Stimulated activated CD4-positive, alpha-beta T cell treated with anti-CD3 and anti-CD28 coated beads, Interleukin-1b, Interleukin-23, amount 100 ng/mL, for 4 hours (primary cell): ENCODE measurements at places on chromosomes 11 and 22.

DNA sequence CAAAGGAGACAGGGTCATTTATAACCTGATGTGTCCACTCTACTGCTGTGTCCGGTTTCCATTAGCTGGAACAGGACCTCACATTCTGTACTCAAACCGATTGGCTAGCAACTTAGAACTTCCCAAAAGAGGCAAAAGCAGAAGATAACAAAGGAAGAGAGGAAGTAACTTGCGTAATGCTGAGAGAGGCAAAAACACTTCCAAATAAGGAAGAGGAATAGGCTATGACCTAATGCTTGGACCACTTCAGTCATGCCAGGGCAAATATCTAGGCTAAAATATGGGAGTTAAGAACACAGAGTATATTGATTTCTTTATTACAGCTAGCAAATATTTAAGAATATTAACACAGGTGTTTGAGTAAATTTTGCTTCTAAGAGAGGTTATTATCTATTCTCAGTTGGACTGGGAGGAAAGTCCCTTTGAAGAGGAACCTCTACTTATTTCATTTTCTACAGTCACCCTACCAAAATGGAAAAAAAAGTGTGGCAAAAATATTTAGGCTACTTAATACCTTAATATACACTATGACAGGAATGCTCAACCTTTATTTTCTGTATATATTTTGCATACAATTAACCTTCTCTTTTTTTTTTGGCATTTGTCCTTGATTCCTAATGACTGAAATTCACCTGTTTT, 499.8 kb upstream of the CHORDC1 start:
- no peak for DNase-seq

GRCh38 chr22:17734187-17734586, 40.1 kb downstream of the BID start:
- no peak for DNase-seq

- no peak for DNase-seq
Observed at GRCh38 chr22:46610356-46610755, 9.8 kb upstream of the GRAMD4 start.

DNA sequence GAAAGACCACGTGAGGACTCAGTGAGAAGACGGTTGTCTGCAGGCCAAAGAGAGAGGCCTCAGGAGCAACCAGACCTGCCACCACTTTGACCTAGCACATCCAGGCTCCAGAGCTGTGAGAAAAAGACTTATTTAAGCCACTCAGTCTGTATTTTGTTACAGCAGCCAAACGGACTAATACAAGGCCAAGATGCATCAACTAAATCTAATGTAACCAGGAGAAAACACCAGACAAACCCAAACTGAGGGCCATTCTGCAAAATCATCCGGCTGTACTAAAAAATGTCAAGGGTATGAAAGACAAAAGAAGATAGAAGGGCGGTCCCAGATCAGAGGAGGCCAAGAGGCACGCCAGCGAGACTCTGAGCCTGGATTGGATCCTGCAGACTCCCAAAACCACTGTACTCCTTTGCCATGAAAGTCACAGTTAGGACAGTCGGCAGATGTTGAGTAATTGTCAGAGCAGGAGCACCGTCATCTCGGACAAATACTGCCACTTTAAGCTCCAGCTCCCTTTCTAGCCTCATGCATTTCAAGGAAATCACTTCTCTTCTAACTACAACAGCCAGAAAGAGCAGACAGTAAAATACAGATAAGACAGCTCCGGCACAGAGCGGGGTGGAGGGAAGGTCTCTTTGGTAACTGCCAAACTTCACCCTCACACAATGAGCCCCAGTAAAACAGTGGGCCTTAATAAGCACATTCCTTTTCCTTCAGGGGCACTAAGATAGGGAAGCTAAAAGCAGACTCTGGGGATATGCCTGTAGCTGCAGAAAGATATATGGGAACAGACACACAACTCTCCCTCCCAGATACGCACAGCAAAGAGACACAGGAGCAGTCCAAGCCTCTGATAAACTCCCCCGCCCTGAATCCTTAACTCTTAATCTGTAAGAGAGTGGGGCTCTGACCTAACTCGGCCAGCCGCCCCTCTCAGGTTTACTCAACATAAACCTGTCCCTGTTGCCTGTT, 3.5 kb upstream of the ZP1 start:
- no peak for DNase-seq

DNA sequence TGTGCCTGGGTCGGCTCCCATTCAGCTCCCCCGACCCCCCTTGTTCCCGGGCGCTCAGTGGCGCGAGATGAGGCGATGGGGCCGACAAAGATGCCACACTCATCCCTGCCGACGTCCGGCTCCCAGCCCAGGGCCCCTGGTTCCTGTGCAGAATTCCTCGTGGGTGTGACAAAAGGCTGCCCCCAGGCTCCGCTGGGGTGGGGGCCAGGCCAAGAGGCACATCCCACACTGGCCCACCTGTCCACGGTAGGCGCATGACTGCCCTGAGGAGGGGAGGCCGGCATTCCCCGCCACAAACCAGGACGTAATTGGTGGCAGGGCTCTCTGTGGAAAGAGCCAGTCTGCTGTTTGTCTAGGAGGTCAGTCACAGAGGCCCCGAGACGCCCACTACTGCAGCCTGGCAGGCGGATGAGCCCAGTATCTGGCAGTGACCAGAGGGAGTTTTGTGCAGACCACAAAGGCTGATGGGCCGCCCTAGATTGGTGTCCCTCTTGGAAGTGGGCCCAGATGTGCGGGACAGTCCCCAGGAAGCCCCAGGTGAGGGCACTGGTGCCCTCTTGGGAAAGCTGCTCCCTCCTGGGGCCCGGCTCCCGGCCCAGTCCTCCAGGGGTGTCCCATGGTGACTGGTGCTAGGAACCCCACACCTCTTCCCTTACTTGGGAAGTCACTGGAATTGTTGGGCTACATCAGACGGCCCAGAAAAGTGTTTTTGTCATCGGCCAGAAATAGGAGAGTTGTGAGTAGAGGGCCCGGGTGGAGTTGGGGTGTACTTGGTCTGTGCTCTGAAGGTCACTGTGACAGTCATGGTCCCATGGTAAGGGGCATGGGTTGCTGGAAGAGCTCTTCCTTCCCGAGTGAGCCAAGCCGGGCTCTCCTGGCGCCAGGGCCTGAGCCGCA, 5.8 kb downstream of the CCND1 start:
- DNase-seq, result no peak

DNA sequence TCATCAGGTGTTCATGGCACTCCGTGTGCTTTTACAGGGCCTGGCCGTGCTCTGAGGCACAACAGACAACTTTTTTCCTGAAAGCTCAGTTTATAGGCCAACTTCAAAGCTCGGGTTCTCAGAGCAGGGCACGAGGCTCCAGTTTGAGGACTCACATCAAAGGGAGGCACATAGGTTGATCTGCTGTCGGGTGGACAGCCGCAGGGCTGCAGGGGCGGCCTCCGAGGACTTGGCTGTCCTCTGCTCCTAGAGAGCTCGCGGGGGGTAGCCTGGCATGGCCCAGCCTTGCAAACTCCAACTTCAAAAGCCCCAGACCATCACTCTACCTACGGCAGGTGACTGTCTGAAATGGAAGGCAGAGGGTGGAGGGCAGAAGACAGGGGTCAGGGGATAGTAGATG, 31.6 kb downstream of the C11orf58 start:
- DNase-seq, result no peak

DNA sequence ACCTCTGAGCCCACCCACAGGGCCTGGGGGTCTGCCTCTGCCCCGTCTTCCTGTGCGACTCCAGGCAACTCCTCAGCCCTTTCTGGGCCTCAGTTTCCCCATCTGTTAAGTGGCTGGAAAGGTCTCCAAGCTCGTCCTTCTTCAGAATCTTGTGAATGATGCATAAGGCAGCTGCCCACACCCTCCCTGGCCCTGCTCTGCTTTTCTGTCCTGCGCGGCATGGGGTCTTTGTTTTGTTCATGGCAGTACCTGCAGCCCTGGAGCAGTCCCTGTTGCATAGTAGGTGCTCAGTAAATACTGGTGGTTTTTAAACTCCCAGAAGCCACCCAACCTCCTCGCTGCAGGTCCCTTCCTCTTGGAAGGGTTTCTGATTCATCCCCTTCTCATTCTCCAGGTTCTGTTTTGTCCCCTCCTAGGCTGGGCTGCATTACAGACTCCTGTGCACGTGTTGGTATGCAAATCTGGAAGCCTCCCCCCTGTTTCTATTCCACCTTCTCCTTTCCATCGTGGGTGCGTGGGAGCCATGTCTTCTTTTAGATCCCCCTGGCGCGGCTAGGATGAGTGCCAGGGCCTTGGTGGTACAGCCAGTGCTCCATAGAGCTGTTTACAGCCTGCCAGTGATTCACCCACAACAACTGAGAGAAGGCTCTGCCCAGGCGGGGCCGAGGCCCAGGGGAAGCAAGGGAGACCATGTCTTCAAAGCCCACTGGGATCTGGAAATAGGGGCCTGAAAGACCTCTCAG, 19.3 kb upstream of the SYT7 start:
- no peak for DNase-seq

GRCh38 chr11:101030692-101031091, 98.9 kb downstream of the PGR start:
- no peak for DNase-seq

- DNase-seq, result no peak
Observed at GRCh38 chr11:75170516-75171201, 19.8 kb downstream of the SLCO2B1 start.

DNA sequence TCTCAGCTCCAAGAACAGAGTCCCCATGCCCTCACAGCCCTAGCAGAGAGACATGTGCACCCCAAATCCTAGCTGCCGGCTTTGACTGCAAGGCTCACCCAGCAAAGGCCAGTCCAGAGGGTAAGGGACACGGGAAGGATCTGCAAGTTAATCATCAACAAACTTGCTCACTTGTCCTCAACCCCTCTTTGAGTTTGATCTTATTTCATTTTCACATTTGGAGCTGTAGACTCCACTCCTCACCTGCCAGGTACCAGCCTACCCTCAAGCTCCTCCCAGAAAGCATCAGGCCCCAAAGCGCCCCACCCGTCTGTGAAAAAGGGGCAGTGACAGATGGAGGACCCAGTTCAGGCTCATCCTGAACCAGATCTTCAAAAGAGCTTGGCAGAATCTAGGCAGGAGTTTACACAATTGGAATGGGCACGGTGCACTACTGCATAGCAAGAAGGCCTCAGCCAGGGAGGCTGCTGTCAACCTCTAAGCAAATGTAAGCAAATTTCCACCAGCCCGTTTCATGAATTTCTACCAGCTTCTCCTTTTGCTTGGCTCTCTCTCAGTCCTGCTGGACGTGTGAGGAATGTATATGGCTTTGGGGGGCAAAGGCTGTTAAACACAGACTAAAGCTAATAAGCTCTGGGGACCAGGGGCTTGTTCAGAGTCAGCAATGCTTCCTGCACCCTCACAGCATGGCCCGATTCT, 5.5 kb downstream of the EHD1 start:
- no peak for DNase-seq

- no peak for DNase-seq
Observed at GRCh38 chr22:49623715-49624114, 204.0 kb downstream of the BRD1 start.

GRCh38 chr11:112363527-112363926, 102.9 kb upstream of the PLET1 start:
- DNase-seq, result no peak

GRCh38 chr22:37213941-37214730, 1.9 kb upstream of the SSTR3 start:
- DNase-seq, result no peak

DNA sequence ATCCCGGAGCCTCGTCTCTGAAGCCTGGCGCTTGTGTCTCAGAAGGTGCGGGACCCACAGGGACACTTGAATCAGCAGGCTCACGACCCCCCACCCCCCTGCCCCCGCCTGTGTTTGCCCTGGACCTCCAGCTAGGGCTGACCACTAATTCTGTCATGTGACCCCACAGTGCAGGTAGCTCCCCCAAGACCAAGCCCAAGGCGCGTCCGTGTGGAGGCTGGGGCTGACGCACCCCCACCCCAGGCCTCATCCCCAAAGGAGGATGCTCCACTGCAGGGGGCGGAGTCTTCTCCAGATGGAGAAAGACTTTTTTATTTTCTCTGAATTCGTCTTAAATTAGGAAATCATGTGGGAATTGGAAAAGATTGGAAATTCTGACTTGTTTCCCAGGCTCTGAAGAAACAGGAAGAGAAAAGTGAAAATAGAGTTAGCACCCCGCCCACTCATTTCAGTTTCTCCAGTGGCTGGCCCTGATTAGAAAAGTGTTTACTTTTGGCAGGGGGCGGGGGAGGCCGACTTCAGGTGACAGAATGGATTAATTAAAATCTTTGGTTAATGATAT, 1.0 kb upstream of the RELA start:
- DNase-seq, result peak; percentile 31

DNA sequence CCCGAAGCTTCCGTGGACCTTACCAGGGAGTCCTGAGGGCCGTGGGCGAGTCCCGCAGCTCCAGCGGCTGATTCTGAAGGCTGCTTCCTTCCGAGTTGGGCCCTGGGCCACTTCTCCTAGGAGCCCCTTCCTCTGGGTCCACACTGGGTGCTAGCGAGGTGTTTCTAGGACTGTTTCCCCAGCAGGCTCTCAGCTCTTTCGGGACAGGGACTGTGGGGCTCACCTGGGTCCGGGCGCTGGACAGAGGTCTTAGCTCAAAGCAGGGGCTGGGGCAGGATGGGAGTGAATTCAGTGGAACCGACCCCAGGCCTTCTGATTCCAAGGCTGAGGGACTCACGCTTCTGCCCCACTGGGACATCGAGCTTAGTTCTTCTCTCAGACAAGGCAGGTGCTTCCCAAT, 29.3 kb upstream of the CSNK1E start:
- no peak for DNase-seq

DNA sequence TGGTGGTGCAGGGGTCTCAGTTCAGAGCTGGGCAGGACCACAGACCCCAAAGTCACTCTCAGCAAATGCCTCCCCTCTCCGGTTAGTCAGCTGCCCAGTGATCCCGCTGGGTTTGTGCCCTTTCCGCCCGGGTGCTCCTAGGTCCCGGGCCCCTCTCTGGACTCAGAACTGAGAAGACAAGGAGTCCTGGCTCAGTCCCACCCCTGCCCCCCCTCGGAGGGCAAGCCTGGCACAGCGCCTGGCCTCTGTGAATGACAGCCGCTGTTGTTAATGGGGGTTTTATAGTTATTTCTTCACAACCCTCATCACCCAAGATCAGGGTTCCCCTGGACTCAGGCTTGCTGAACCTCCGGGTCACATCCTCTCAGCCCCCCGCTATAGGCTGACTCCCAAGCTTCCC, 47.6 kb downstream of the ELFN2 start:
- DNase-seq, result no peak

- DNase-seq, result no peak
Observed at GRCh38 chr11:64572143-64572542, 18.9 kb upstream of the SLC22A12 start.

GRCh38 chr22:29912605-29913398, 29.8 kb downstream of the MTMR3 start:
- DNase-seq, result no peak

DNA sequence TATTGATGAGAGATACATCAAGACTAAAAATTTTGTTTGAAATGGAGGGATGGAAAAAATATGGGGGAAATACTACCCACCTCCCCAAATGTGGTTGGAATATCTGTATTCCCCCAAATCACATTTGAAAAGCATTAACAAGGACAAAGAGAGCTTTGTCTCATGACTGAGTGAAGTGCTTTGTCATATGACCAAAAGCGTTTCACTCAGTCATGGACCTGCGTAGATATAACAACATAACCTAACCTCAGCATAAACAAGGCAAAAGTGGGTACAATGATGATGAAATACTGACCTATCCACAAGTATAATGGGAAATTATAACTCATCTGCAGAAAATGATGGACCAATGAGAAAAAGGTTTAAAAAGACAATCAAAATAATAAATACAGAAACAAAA, 418.3 kb downstream of the TBC1D22A start:
- no peak for DNase-seq
